ENCODE measurements at places on chromosomes 13 and 19.

DNA sequence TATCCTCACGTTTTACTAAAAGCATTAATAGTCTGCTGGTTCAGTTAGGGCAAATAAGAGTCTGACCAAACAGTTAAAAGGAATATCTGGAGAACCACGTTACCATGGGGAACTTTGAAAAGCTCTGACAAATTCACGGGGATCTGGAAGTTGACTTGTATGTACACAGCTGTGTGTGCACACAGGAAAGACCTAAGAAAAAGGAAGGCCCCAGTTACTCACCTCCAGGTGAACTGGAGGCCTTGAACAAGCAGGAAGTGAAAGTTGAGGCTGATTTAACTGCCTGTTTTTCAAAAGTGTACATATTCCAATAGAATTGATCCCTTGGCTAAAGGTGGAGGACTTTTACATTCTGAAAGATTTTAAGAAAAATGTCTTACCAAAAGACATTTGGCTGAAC, 1891.6 kb upstream of the PCDH20 start:
- DNase-seq, result no peak

DNA sequence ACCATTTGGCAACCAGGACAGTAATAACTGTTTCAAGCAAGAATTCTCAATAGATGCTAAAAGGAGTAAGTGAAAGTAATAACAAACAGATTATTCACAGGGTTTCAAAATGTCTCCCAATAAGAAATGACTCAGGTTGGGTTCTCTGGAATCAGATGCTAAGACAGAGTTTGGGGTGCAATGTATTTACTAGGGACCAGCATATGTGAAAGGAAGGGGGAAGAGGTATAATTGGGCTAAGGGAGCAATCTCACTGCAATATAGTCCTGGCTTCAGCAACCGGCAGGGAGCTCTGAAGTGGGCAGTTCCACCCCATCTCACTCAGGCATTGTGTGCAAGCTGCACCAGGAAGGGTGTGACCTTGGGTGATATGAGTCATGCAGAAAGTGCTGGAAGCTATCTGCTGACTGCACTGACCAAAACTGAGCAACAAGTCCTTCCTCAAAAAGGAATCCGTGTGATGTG, 23.4 kb downstream of the ZDHHC20 start:
- peak; percentile 36 for DNase-seq

DNA sequence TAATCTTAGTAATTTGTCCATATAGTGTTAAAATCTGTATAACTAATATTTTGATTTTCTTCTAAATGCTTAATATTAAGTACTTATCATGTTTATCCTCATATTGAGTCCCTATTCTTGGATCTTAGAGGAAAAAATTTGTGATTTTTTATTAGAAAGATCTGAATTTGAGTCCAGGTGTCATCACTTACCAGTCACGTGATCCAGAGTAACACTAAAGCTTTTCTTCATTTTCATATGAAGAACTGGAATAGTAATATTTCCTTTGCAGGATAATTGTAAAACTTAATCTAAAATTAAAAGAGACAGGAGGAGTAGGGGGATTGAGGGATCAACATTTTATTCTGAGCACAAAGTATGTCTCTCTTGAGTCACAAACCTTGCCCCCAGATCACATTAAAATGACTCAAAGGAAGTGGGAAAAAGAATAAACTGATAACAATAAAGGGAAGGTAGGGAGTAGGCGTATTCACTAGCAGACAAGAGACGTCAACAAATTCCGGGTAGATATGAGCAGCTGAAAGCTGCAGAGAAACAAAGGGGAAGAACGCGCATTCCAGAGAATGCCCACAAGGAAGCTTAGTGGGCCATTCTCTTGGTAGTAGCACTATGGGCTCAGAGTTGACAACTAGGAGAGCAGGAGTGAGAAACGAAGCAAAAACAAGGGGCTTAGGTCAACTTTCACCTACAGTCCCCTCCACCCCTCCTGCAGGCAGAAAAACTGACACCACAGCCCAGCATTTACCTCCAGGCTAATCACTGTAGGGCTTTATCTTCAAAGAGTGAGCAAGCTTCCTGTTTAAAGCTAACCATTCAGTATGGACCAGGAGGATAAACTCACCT, 123.1 kb downstream of the SPRY2 start:
- no peak for DNase-seq

DNA sequence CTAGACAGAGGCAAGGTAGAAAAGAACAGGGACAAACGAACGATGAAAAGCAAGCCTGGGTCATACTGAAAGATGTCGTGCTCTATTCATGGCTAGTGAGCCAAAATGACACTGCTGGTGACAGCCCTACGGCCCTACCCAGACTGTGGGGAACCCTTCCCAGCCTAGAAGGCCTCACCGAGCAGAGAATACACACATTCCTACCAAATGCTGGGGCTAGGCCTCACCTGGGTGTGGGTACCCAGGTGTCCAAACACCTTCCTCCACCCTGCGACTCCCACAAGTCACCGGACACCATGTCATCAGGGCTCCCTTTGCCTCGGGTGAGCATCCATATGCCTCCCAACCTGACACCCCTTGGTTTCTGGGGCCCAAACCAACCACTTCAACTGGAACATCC, 85.3 kb upstream of the DOCK9 start:
- DNase-seq, result no peak

GRCh38 chr19:50488389-50489194, 11.9 kb upstream of the GARIN5A start:
- no peak for DNase-seq

- no peak for DNase-seq
Measured at GRCh38 chr19:6253954-6254733, 25.6 kb downstream of the MLLT1 start.

- no peak for DNase-seq
Measured at GRCh38 chr13:75395066-75395465, 86.9 kb downstream of the TBC1D4 start.

GRCh38 chr13:20824762-20825476, 51.2 kb upstream of the EEF1AKMT1 start:
- no peak for DNase-seq

DNA sequence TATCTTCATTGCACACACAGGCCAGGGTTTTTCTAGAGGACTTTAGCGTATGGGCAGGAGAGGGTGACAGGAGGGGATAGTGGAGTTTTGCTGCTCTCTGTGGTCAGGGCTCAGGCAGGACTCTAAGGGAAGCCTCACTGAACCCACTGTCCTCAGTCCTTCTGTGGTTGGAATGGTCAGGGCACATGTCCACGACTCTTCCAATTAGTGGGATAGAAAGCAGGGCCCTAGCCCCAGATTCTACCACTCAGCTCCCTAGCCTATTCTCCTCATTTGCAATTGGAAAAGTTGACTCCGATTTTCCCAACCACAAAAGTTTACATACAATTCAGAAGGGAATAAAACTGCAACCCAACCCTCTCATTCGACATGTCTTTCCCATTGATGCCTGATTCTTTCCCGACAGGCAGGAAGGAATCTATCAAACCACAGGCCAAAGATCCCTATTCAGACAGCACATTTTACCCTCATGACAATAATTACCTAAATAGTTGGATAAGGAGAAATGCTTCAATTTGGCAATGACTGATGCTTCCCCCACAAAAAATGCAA, 38.2 kb downstream of the TGDS start:
- no peak for DNase-seq

GRCh38 chr19:42508892-42509444, 19.3 kb downstream of the CEACAM1 start:
- DNase-seq, result no peak

DNA sequence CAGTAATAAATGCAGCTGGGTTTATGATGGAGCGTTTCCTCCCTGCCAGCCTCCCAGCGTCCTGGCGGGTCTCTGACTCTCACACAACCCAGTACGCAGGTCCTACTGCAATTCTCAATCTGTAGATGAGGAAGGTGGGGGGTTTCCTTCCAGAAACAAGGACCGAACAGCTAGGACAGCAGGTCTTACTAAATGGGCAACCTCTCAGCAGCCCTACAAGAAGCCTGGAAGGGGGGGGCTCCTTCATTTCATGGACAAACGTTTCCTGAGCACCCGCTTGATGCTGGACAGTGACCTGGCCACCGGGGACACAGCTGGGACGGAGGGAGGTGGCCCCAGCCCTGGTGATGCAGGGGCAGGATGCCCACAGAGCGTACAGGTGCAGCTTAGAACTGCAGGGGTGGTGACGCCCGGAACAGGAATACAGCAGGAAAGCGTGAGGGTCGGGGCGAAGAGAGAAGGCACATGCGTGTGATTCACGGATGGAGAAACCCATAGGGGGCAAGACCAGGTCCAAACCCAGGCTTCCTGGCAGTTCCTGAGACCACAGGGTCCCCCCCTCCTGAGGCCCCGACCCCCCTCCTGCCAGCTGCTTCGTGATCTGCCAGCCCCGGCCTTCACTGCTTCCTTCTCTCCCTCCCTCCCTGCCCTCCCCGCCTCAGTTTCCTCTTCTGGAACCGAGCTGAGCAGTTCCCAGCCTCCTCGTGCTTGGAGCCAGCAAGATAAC, 732 bp upstream of the C2CD4C start:
- DNase-seq, result no peak

DNA sequence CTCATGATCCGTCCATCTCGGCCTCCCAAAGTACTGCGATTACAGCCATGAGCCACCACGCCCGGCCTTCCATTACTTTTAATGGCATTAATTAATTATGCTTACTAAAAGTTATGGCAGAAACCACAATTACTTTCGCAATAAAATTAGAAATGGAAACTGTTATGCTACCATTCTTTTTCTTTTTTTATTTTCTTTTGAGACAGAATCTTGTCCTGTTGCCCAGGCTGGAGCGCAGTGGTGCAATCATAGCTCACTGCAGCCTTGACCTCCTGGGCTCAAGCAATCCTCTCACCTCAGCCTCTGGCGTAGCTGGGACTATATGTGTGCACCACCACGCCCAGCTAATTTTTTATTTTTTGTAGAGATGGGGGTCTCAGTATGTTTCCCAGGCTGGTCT, 4.6 kb upstream of the BST2 start:
- no peak for DNase-seq

GRCh38 chr19:30566681-30567420, 194.7 kb downstream of the ZNF536 start:
- no peak for DNase-seq

GRCh38 chr13:41928323-41928722, 32.6 kb downstream of the VWA8 start:
- DNase-seq, result no peak

- peak; percentile 11 for DNase-seq
Measured at GRCh38 chr13:96052656-96053002, 572 bp downstream of the UGGT2 start.

- DNase-seq, result peak; percentile 75
Measured at GRCh38 chr13:84433024-84433423, 550.8 kb upstream of the SLITRK1 start.

DNA sequence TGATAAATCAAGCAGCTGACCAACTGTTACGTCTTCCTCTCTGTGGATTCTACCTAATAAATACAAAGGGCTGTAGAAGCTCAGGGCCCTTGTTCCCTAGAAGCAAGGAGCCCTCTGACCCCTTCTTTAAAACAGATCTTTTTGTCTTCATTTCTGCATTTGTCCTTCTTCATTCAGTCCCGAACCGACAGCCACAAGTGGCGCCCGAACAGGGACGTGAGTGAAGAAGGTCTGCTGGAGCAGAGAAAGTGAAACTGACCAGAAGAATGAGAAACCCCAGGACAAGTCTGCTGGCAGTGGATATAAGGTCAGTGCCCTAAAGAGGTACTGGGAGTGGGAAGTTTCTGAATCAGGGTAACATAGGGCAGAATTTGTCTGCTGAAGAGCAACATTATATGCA, 13.1 kb downstream of the ZNF773 start:
- DNase-seq, result no peak

DNA sequence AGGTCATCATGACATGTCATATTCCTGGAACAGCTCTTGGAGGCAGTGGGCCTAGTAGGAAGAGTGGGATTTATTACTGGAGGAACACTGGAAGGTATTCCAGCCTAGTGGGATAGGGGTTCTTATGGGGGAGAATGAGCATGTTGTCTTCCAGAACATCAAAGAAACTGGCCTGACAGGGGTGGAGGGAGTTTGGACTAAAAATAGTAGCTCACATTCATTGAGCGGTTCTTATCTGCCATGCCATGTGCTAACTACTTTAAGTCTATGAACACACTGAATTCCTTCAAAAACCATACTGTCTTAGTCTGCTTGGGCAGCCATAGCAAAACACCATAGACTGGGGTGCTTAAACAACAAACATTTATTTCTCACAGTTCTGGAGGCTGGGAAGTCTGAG, 413.6 kb downstream of the HS6ST3 start:
- no peak for DNase-seq

GRCh38 chr19:7292950-7293761, 1.1 kb downstream of the INSR start:
- no peak for DNase-seq

- no peak for DNase-seq
Measured at GRCh38 chr19:5547881-5548280, 19.9 kb downstream of the TINCR start.

DNA sequence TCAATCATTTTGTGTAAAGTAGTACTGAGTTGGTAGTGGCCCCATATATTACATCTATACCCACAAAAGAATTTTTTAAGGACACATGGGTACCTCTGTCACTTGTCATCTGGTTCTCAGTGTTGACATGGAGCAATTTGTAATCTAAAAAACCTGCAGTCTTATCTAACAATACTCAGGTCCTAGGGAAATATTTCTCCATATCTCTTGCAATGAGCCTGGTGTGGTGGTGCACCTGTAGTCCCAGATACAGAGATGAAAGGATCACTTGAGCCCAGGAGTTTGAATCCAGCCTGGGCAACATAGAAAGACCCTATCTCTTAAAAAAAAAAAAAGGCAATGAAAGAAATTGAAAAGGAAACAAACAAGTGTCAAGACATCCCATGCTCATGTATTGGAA, 70.7 kb upstream of the ZNF30 start:
- no peak for DNase-seq

DNA sequence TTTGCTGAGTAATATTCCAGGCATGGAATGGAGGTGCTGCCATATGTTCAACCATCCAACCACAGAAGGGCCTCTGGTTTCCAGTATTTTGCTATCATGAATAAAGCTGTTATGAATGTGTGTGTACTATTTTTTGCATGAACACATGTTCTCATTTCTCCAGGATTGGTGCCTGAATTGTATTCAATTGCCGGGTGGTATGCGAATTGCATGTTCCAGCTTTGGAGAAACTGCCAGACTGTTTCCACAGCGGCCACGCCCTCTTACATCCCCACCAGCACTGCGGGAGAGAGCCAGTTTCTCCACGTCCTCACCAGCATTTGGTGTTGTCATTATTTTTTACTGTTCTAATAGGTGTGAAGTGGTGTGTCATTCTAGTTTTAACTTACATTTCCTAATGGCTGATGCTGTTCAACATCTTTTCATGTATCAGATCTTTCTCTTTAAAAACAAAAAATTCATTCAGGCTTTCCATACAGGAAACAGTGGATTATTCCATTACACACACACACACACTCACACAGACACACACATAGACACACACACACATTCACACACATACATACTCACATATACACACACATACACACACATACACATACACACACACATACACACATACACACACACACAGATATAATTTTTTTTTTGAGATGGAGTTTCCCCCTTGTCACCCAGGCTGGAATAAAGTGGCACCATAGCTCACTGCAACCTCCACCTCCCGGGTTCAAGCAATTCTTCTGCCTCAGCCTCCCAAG, 154.1 kb downstream of the PTPRS start:
- DNase-seq, result no peak

- DNase-seq, result no peak
Measured at GRCh38 chr13:79309690-79310089, 96.4 kb downstream of the RBM26 start.

- peak; percentile 56 for DNase-seq
Measured at GRCh38 chr19:44807652-44808462, 1.0 kb upstream of the BCAM start.

- no peak for DNase-seq
Measured at GRCh38 chr19:37718304-37718703, 1.3 kb downstream of the ZNF607 start.

- DNase-seq, result no peak
Measured at GRCh38 chr13:51343475-51343874, 4.0 kb downstream of the SERPINE3 start.

- DNase-seq, result no peak
Measured at GRCh38 chr13:110479648-110480047, 81.9 kb downstream of the RAB20 start.

Data from HS-27A (cell line).